ENCODE measurements at places on chromosomes 4 and X.

DNA sequence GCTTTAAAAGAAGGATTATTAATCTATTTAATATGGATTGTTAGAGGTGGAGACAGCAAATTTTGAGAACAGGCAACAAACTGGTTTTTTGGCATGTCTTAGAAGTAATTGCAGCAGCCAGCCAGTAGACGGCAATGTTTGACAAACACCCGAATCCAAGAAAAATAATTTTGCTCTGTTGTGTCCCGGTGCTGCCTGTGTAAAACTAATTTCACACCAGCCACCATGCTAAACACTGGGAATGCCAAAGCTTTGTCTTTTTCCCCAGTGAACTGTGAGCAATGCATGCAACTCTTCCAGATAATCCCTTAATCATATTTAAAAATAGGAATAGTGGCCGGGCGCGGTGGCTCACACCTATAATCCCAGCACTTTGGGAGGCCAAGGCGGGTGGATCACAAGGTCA, 25.9 kb downstream of the SMIM31 start:
- peak; percentile 35 for DNase-seq

DNA sequence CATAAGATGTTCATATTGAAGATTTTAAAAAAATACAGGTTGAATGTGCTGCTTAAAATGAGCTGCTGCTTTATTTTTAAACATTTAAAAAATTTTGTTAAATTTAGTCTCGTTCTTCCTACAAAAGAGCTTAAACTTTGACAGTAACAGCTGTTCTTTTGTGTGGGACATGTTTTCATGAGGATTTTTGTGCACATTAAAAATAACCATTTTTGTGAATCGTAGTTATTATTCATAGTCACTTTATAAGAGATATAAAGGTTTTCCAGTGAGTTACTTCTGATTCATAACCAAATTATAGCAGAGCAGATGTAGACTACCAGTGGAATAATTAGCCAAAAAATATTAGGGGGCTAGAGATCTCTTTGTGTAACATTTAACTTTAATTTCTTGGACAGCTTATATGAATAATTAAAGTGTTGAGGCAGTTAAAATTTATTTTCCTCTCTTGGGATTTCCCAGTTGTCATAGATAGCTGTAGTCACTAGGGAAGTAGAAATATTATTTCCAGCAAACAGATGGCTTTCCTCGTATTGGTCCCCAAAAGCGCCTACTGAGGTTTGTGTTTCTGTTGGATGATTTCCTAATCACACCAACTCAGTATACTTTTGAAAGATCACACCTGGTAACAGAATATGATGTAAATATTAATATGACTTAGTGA, 24.2 kb downstream of the RBPJ start:
- DNase-seq = no peak

DNA sequence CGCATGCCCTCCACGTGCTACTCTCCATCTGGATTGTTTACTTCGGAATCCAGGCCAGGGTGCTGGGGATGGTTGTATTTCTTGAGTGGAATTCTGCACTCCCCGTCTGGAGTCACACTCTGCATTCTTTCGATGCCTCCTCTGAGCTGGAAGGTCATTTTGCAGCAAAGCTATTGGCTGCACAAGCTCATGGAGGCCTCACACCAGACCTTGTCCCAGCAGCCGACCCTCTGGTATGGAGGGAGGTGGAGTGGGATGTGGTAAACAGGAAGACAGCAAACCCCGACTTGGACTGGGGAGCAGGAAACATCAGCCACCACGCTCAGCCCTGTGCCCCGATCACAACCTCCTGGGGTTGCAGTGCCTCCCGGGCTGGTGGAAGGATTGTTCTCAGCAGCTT, 225.3 kb upstream of the LNX1 start:
- peak; percentile 41 for DNase-seq

- peak; percentile 94 for DNase-seq
Measured at GRCh38 chrX:45623266-45623665, 422.6 kb upstream of the DIPK2B start.

DNA sequence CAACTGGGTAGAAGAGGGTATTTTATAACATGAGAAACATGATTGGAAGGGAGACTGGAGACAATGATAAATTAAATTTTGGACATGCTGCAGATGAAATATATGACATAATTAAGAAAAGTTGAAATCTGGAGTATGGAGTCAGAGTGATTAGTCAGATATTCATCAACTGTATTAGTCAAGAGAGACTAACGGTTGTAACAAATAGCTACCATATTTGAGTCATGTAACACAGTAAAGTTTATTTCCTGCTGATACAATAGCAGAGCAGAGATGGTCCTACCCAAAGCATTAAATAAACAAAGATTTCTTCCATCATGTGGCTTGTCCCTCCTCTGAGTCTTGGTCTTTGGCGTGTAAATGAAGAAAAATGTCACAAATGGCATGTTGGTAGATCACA, 321.3 kb downstream of the GALNTL6 start:
- peak; percentile 29 for DNase-seq

- DNase-seq = no peak
Measured at GRCh38 chr4:75696071-75696470, 22.9 kb upstream of the G3BP2 start.

DNA sequence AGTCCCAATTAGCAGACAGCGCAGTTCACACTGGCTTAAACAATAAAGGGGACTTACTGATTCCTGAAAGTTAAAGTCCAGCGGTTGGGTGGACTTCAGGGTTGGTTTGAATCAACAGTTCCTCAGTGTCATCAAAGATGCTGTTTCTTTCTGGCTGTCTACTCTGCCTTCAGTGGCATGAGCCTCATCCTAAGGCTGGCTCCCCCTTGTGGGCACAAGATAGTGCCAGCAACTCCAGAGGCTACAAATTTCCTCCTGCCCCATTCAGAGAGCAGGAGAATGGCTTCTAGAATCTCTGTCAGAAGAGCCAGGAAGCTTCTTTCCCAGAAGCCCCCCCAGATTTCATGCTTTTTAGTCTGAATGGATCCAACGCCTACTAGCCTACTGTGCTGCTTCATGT, 82.4 kb upstream of the MTM1 start:
- peak; percentile 32 for DNase-seq

GRCh38 chr4:35739308-35739707, 505.0 kb downstream of the ARAP2 start:
- DNase-seq = no peak

GRCh38 chr4:98803251-98803650, 125.7 kb downstream of the EIF4E start:
- no peak for DNase-seq

- peak; percentile 80 for DNase-seq
Measured at GRCh38 chr4:148112231-148112982, 329.8 kb downstream of the NR3C2 start.

- peak; percentile 14 for DNase-seq
Measured at GRCh38 chrX:45196701-45197100, 4.0 kb downstream of the DIPK2B start.

GRCh38 chr4:182881914-182882313, 35.3 kb downstream of the DCTD start:
- DNase-seq = no peak

DNA sequence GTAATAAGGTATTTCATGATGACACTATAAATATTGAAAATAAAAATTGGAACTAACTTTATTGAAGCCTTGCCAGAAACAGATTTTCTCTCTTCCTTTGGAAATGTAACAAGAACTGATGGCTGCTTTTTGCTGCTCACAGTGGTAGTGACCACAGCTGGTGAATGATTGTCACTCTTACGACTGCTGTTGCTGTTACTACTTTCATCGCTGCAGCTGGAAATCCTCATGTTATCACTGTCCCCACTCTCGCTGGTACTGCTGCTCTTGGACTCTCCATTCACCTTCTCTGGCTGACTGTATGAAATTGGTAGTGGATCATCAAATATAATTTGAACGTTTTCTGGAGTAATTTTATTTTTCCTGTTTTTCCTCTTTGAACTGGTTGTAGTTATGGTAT, 28.5 kb upstream of the COX18 start:
- no peak for DNase-seq

DNA sequence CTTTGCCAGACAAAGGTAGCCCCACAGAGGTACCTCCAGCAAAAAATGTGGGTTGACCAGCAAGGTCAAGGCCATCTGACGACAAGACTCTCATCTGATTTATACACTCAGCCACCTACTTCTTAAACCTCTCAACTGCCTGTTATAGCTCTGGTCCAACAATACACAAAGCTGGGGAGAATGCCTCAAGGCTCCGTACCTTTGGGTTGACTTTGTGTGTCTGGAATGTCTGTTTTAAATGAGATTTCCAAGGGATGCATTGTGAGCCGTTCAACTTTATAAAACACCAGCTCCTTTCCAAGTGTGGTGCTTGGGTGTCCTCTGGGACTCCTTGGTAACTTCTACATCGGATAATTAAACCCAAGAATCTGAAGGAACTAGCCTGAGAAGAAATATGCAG, 167.0 kb upstream of the RPL34 start:
- no peak for DNase-seq

DNA sequence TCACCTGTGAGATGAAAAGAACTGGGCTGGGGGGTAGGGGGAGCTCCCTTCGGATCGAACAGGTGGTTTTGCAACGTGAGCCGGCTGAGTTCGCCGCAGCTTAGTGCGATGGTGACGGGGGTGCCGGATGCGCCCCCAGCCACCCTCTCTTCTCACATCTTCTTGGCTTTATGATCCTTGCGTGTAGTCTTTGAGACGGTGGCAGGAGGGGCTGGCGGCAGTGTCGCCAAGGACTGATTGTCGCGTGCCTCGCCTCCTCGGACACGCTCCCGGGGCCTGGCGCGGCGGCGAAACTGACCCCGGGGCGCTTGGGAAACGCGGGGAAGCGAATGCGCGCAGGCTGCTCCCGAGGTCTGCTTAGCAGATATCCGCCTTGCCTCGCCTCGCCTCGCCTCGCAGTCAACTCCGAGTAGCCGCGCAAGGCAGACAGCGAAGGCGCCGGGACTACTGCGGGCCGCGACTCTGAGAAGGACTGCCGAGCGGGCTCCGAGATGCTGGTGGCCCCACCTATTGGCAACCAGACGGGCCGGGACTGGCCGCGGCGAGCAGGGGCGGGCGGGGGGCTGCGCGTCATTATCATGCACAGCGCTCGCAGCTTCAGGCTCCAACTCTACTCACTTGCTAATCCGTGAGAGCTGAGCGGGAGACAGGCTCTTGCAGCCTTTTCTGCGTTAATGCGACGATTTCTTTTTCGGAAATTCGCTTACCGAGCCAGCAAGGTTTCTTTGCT, 1.5 kb downstream of the GRID2 start:
- DNase-seq = peak; percentile 41

DNA sequence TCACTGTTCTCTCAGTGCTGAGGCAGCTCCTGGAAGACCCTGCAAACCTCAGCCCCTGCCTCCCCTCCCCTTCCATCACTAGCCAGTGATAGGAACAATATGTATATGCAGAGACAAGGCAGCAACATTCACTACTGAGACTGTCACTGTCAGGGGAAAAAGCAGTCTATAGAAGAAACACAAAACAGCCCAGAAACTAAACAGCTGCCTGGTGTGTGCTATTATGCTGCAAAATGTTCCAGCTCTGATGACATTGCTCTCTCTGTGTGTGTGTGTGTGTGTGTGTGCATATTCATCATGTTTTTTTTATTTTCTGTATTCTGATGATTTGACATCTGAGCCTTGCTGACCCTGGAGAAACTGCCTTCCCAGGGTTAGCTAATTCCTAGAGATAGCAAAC, 147.2 kb downstream of the SPATA18 start:
- DNase-seq = no peak

GRCh38 chr4:183631577-183632198, 27.3 kb downstream of the RWDD4 start:
- no peak for DNase-seq

DNA sequence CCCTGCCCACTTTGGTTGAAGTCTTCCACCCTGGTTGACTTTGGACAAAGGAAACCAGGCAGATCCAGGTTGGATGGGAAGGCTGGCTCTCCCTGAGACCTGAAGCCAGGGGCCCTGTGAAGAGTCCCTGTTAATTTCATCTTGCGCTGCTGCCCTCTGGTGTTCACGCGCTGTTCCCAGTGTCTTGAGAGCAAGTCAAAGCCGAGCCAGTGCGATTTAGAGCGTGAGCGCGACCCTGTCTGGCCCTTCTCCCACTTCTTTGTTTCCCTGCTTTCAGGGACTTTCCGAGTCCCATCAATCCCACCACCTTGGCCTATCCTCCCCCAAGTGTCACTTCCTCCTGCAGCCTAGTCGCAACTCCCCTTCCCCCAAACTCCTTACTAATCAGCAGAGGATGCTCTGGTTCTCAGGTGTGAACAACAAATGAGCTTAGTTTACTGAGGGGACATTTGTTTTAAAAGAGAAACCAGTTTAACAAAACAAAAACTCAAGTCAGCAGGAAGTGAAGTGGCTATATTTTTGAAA, 25.8 kb upstream of the CHRNA9 start:
- DNase-seq = peak; percentile 81

DNA sequence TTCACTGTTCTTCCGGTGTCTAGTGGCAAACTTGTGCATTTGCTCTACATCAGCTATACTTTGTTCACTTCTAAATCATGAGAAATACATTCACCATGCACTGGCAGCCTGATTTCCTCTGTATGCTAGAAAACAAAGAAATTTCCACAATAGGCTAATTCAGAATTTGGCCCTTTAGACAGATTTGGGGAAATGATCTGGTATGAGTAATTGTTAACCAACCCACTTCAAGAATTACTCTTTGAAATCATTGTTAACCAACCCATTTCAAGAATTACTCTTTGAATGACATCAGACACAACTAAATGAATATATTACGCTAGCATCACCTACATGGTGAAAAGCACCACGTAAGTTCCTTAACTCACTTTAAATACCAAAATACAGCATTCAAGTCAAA, 14.6 kb downstream of the APBB2 start:
- no peak for DNase-seq

DNA sequence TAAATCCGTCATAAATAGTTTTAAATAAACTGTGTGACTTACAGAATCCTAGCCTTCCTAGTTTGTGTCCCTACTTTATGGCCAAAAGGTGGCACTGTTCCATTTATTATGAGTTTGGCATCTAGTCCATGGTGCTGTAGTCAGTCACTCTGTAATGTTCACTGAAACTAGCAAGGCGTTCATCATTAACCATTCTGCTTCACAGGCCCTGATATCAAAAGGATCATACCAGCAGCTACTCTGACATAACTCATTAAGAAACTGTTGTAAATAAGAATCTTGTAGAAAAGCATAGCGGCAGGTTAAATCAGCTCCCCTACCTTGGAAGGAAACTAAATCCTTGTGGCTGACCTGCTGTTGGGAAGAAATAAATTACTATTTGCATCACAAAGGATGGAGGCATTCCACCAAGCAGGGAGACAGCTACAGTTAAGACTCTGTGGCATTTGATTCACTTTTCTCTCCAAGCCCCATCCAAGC, 919.6 kb upstream of the DIAPH2 start:
- DNase-seq = peak; percentile 11
